ENCODE measurements at places on chromosomes 16 and 17.

- no peak for DNase-seq
Observed at GRCh38 chr17:17873450-17873991, 36.7 kb upstream of the SREBF1 start.

DNA sequence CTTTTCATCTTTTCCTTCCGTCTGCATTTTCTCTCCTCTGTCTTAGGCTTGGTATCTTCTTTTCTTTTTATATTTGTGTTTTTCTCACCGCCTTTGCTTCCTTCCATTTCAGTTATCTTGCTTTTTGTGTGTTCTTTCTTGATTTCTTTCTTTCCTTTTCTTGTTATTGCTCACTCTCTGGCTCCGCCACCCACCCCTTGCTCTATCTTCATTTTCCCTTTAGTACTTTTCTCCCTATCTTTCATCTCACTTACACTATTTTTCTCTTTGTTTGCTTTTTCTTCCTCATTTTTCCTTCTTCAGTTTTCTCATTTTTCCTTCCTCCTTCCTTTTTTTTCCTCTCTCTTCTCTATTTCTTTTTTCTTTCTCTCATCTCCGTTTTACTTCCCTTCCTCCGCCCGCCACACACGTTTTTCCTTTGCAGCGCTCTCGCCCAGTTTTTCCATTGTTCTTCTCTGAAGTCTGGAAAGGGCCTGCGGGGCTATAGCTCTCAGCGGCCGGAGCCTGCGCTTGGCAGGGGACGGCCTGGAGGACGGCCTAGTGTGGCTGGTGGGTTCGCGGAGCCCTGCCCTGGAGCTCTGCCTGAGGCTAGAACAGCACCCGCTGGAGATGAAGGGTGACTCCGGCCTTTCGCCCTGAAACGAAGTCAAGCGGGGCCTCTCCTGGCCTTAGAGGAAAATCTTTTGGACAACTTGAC lies 5.2 kb upstream of the HOXB13 start:
- no peak for DNase-seq

GRCh38 chr17:48510761-48511604 lies 19.8 kb downstream of the HOXB1 start:
- no peak for DNase-seq

- peak; percentile 6 for DNase-seq
Observed at GRCh38 chr17:50266384-50267073, 7.7 kb upstream of the TMEM92 start.

DNA sequence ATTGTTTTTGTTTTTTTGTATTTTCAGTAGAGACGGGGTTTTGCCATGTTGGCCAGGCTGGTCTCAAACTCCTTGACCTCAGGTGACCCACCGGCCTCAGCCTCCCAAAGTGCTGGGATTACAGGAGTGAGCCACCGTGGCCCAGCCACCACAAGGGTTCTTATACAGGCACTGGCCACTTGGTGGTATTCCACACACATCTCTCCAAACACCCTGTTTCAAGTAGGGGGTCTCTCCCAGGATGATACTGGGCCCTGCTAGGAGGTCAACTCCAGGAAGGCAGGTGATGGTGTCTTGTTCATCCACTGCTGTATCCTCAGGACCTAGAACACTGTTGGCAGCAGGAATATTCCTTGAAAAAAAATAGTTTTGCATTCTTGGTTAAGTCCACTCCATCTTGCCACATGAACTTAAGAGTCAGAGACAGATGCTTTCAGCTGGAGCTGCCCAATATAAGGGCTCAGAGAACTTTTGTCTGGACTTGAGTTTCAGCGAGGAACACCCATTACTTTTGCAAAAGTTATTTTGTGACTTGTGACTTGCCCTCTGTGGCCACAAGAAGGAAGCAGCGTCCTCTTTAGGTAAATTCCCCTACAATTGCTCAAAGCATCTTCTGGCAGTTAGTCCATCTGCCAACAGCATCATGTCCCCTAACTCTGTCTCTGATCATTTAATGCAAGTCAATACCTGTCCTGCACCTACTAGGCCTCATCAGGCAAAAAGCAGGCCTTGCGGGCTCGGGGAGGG lies 7.4 kb upstream of the EEF2K start:
- DNase-seq, result peak; percentile 28

DNA sequence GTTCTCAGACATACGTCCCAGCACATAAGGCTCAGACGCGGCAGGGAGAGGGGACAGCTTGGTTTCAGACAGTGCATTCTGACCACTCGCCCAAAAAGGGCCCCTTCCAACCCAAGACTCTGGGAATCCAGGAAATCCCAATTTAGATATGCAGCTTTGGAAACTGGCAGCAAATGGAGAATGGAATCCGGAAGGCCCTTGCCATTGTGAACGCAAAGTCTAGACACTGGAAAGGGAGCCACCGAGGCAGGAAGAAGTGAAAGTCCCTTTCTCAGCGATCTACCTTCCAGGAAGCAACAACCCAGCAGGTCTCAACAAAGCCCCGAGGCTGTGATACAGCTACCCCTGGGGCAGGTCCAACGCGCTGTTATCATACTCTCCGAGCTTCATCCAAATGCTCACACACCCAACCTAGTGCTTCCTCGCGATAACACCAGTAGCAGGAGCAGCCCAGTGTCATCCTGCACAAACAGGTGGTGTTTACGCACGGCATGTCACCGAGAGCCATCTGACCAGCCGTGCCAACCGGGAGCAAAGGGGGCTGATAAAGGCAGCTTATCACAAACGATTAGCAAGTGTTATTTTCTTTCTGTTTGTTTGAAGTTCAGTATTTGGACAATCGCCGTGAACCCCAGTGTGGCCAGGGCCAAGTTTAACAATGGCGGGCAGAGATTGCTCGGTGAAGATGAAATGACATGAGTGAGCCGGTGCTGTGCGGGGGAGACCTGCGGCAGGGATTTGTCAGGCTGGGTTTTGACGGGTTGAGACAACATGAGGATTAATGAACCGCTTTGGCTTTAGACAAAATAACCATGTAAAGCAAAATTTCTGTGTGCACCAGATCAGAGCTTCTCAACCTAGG lies 240.6 kb downstream of the FOXL1 start:
- no peak for DNase-seq

DNA sequence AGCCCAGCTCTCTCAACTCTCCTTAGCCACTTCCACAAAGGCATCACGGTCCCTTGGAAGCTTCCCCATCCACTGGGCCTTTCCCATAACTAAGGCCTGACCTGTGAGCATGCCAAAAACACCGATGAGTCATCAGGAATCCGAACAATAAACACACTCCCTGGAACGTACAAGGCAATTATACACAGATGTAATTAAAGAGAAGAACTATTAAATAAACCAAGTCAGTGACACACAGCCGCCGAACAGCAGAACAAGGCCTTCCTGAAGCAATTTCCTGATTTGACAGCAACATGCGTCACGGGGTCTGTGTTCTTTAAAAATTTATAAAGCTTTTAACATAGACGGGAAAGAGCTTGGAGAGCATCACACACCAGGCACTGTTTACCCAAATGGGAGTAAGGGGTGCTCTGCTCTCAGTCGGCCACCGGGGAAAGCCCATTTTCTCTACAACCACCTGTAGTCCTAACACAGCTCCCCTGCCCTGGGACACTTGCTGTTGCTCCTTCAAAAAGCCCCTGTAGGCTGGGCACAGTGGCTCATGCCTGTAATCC lies 29.4 kb downstream of the COG7 start:
- no peak for DNase-seq

GRCh38 chr17:4788807-4789700 lies at the start of gene GLTPD2:
GLTPD2 (plus strand) TSS chr17:4788964; CDS start chr17:4789012, 48 bp downstream.
- no peak for DNase-seq

DNA sequence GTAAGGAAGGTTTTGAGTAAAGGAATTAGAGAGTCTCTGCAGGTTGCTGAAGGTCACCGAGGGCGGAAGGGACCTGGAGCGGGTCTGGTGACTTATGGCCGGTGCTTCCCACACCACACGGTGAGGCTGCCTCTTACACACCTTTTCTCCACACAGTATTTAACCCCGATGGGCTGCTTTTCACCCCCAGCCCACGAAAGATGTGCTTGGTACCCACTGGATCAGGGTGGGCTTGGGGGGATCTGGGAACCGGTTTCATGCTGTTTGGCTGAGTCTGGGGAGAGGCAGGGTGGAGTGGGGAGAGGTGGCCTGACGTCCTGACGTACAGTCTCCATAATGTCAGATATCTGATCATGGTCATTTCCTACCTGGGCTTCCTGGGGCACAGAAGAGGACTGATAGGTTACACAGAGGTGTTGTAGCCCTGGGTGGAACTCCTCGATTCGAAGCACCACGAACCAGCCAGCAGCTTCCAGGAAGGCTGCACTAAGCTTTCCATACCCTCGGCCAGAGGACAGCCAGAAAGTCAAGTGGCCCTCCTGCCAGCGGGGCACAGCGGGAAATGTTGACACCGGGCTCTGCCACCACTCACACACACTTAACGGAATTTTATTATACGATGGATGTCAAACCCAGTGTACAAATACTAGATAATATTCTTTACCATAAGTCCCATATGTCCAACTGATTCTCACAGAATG lies 34.0 kb downstream of the OR1D5 start:
- DNase-seq, result no peak

DNA sequence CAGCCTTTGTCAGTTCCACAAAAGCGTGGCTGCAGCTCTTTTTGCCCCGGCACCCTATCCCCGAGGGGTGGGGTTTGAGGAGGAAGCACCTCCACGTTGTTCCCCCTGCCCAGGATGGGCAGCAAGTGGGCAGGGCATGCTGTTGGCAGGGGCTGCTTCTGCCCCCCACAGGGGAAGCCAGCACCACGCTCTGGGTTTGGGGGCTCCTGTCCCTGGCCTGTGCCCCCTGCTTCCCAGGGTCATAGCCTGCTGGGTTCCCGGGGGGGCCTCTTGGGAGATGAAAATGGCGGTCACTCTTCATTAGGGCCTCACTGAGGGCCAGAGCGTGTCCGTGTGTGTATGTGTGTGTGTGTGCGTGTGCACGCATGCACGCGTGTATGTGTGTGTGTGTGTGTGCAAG lies 22.8 kb downstream of the LASP1 start:
- no peak for DNase-seq

- DNase-seq, result peak; percentile 56
Observed at GRCh38 chr17:28226563-28227315, 92.3 kb upstream of the TMEM97 start.

- DNase-seq, result no peak
Observed at GRCh38 chr17:78766743-78767294, 15.3 kb downstream of the CYTH1 start.

DNA sequence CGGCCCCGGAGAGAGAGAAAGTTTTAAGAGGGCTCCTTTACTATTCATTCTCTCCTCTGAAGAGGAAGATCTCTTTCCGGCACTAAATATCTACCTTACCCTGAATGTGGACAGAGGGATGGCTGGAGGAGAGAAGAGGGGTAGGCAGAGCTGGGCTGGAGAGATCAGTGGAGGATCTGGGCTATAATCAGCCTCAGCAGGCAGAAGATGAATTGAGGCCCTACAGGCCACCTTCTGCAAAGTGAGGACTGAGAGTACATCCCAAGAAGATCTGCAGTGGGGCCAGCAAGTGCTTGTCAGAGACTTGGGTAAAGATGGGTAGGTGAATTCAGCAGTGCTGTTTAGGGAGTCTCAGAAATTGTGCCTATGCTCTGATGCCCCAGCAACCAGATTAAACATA lies 6.5 kb upstream of the HOXB1 start:
- no peak for DNase-seq

GRCh38 chr17:76150712-76151622 lies 9.9 kb upstream of the FOXJ1 start:
- no peak for DNase-seq

- DNase-seq, result no peak
Observed at GRCh38 chr16:46927273-46927672, 43.1 kb downstream of the GPT2 start.

DNA sequence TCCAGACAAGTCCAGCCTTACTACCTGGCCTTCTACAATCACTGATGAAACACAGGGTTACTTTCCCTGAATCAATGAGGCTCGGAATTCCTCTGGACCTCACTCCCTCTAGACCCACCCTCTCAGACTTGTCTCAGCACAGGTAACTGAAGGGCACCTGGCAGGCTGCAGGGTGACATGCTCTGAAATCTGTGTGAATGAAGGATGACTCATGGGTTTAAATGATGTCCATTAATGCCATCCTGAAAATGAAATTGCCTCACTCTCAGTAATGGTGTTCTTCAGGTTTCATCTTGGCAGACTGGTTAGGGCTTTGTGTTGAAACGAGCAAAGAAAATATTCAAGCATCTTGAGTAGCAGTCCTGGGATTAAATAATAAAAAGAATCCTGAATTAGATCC lies 134.4 kb downstream of the MAF start:
- no peak for DNase-seq

GRCh38 chr17:42291129-42291528 lies 2.8 kb downstream of the STAT5A start:
- no peak for DNase-seq

- no peak for DNase-seq
Observed at GRCh38 chr16:46850619-46851555, 19.9 kb upstream of the C16orf87 start.

GRCh38 chr17:2713881-2714280 lies 2.3 kb upstream of the CLUH start:
- DNase-seq, result no peak

DNA sequence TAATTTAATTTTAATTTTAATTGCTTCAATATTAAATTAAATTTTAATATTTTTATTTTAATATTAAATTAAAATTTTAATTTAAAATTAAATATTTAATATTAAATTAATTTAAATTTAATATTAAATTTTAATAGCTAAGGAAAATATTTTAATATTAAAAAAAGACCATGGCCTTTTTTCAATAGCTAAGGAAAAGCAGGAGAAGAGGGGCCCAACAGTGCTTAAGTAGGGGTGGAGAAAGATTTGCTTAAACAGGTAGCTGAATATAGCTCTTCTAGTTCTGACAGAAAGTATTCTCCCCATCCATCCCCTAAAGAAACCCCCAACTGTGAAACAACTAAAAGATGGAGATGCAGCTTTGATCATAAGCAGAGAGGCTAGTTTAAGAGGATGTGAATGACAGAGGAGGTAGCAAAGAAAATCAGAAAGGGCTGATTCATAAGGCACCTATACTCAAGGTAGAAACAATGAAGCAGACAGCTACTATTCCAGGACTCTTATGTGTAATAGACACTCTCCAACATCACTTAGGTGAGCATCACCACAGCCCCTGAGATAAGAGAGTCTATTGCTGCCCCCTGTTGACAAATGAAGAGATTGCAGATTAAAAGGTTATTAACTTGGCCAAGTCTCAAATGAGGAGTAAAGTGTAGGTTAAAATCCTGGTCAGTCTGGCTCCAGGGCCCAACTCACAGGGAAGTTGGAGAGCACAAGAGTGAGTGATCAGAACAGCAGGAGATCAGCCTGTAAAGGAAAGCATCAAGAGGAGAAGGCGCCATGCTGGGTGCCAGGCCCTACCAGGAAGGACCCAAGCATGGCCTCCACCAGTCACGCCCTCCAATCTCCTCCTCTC lies 7.8 kb upstream of the RNASEK start:
- no peak for DNase-seq

GRCh38 chr17:80113033-80113484 lies 11.7 kb downstream of the GAA start:
- no peak for DNase-seq

All from WERI-Rb-1 (cell line).